Common myeloid progenitor, CD34-positive (primary cell): ENCODE measurements at places on chromosomes 3 and 15.

- no peak for DNase-seq
These were observed 111.4 kb downstream of the MEIS2 start for GRCh38 chr15:36988947-36989346.

GRCh38 chr3:165464736-165465135 lies 268.6 kb upstream of the SLITRK3 start:
- no peak for DNase-seq

GRCh38 chr15:27889258-27889657 lies 209.9 kb downstream of the OCA2 start:
- DNase-seq, result no peak

DNA sequence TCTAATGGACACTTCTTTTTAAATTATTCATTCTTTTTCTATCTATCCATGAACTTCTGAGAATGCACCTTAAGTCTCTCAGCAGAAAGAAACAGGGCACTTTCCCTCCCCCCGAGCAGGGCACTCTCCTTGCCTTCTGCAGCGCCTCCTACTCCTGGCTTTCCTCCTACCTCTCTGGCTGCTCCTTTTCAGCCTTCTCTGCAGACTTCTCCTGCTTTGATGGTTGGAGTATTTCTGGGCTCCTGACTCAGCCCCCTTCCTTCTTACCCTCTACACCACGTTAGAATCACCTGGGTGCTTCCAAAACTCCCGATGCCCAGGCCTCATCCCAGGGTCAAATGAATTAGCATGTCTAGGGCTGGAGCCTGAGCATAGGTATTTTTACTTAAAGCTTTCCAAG lies 3.4 kb downstream of the SCN5A start:
- no peak for DNase-seq

GRCh38 chr15:78732634-78733033 lies 78.6 kb downstream of the ADAMTS7 start:
- no peak for DNase-seq

- no peak for DNase-seq
These were observed 56.5 kb upstream of the SLC6A1 start for GRCh38 chr3:10935846-10936631.

DNA sequence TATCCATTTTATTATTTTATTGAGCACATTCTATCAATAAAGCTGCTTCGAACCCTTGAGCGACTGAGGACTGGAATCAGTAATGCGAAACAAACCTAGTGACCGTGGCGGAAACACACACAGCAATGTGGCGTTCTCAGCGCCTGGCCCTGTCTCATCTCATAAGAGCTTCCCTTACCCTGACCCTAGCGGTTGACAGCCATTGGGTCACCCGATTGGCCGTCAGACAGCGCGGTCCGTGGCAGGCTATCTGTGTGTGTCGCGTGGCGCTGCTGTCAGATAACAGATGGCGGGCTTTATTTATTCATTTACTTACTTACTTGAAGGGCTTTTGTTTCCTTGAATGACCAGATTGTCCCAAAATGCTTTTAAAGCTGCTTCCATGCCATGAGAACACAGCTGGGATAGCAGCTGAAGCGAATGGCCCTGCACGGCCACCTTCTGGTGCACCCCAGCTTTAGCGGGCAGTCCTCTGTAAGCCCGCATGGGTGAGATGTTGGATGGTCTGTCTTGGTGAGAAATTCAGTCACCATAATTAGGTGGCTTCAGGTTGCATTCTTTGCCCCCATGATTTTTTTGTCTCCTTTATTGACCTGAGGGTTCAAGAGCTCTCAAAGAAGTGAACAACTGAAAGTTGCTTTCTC lies 215.5 kb upstream of the BHLHE40 start:
- DNase-seq, result no peak

DNA sequence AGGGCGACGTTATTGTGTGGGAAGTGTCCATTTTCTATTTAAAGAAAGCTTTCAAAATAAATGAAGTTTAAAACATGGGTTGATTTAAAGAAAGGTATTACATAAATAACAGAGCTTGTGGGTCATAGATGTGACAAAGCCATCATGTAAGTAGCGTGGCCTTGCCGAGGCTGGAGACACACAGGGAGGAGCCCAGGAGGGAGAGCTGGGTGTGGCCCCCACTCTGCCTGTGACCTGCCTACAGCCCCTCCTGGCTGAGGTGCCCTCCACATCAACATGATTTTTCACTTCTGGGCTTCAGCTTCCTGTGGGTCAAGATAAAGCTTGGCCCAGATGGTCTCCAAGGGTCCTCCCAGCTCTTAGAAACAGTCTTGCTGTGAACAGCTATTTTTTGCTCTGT lies 12.5 kb upstream of the MGLL start:
- DNase-seq, result no peak

DNA sequence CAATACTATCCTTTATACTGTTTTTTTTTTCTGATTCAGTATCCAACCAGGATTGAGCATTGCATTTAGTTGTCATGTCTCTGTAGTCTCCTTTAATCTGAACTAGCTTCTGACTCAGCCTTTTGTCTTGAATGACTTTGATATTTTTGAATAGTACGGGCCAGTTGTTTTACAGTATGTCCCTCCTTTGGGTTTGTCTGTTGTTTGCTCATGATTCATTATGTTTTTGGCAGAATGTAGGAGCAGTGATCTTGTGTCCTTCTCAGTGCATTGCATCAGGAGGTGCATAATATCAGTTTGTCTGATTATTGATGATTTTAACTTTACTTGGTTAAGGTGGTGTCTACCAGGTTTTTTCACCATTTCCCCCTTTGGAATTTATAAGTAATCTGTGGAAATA lies 20.5 kb downstream of the EXOG start:
- DNase-seq, result no peak

DNA sequence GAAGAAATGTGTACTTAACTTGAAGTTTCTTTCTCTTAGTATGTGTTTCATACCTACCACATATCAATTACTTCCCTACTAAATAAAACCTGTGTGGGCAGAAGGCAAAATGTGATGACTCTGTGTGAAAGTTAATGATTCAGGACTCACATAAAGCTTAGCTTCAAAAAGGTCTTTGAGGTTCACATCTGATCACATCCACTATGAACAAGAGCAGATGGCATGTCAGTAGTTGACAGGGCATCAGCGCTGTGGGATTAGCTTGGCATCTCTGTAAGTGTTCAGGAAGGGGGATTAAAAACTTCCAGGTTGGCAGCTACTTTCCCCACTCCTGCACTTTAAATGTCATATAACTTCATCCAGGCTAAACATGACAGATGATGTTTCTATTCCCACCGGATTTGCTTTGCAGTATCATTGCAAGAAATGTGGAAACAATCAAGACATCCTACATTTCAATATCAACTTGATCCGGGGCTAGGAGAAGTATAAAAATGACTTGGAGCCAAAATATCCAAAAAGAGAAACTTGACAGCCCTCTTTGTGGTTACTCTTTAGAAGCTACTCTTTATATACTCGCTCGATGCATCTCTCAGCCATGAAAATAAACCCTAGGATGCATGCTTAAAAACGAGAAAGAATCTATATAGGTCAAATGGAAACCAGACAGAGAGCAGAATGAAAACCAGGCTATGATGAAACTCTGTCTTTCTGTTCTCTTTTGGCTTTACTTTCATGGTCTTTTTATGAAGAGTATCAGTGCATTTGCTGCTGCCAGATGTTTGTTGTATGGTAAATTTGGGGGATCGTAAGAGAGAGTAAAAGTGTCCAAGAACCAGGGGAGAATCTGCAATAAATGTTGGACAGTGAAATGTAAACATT lies 273.1 kb upstream of the ALCAM start:
- no peak for DNase-seq

DNA sequence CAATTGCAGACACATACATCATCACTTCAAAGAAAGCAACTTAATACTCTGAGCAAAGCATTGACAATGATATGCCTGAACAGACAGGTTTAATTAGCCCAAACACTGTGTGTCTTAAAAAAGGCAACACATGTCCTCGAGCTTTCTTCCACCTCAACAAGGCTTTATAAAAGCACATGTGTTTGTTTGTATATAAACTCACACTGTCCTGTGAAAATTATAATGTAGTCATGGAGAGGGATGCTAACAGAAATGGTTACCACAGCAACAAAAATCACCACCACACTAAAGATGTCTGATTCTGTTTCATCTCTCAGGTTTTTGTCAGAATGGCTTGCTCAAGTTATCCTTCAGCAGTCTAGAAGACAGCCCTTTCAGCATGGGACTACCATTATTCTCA lies 314.7 kb downstream of the MAGI1 start:
- no peak for DNase-seq

DNA sequence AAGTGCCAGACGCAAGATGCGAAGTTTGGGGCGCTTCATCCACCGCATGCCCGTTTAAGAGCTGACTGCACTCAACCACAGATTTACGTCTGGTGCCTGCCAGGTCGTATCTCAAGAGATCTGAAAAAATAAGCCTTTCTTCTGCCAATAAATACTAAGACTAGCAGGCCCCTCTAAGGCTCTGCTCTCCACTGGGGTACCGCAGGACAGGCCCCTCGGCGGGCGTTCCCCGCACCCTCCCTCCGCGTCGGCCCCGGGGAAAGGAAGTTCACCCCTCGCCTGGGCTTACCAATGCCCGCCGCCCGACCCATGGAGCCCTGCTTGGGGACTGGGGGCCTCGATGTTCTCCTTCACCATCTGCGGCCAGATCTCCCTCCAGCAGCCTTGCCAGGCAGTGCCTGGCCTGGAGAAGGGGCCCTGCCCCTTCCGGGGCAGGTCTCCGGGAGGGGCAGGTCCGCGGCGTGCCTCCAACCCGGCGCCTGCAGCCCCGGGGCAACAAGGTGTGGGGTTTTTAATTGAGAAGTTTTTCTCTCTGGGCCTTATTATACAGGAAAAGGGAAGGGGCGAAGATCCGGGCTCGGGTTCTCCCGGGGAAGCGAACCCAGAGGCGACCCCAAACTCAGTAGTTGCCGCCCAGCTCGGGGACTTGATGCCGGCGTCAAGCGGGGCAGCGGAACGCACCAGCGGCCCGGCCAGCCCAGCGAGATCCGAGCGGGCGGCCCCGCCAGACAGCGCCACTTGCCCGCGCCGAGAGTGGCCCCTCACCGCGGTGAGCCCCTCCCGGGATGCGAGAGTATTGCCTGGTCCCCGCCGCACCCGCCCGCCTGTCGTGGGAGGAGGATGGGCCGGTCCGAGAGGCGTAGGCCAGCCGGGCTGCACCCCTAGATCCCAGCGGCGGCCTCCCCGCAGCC lies 735 bp downstream of the GOLGA8B start:
- DNase-seq, result peak; percentile 60

DNA sequence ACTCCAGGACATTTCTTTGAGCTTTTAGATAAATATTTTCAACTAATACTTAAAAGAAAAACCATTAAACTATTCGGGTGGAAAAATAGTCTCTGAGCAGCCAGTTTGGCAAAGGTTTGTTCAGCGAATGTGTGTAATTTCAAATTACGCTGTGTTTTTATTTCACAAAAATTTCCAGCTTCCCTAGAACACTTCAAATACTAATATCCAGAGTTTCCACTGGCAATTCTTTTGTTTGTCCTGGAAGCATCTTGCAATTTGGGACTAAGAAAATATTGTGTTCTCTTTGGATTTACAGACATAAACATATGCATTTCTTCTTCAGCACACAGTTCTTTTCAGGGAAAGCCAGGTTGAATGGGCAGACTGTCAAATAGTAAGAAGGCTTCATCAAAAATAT lies 61.9 kb downstream of the MDFIC2 start:
- DNase-seq, result no peak

- no peak for DNase-seq
These were observed 431.6 kb upstream of the LMCD1 start for GRCh38 chr3:8070011-8070410.

DNA sequence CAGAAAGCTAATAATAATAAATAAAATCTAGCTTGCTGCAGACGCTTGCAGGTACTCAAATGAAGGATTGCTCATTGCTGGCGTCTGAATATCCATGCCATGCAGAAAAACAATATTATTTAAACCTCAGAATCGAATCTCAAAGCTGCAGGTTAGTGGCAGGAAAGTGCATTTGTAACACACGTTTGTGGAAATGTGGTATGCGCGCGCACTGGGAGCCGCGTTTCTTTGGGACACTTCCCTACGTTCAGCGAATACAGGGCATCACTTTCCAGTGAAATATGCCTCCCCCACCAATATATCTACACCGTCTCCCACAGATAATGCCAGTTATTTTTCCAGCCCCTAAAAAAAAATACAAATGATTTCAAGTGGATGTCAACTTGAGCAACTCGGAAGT lies 37.1 kb downstream of the ZIC4 start:
- DNase-seq, result no peak

GRCh38 chr3:182797876-182798275 lies 4.6 kb downstream of the ATP11B start:
- no peak for DNase-seq

DNA sequence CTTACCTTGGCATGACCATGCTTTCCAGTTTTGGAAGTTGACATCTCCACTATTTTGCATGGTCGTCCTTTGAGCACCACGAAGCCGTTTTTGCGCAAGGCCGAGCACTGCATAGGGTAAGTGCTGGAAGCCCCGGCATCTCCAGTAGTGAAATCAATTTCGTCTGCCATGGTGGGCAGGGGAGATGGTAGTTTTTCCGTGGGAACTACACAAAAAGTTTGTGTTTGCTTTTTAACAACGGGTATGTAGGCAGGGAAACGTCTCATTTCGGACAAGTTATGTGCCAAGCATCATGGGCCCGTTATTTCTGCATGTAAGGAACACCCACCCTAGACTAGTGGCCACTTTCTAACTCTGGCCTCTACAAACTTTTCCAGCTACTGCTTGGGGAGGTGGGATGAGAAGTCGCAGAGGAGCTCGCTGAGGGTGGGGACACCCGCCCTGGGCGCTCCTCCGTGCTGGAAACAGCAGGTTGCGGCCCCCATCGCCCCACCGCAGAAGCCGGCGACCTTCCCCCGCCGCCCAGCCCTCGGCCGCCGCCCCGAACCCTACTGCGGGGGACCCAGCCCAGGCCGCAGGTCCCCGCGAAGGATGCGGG lies 701 bp downstream of the EIF5A2 start:
- no peak for DNase-seq

- DNase-seq, result no peak
These were observed 10.3 kb downstream of the GPR87 start for GRCh38 chr3:151306168-151306810.
